HuH-7.5 (cell line): ENCODE measurements at places on chromosomes 13 and 19.

- no peak for DNase-seq
These were observed 1310.6 kb downstream of the SLITRK1 start for GRCh38 chr13:82571653-82572052.

DNA sequence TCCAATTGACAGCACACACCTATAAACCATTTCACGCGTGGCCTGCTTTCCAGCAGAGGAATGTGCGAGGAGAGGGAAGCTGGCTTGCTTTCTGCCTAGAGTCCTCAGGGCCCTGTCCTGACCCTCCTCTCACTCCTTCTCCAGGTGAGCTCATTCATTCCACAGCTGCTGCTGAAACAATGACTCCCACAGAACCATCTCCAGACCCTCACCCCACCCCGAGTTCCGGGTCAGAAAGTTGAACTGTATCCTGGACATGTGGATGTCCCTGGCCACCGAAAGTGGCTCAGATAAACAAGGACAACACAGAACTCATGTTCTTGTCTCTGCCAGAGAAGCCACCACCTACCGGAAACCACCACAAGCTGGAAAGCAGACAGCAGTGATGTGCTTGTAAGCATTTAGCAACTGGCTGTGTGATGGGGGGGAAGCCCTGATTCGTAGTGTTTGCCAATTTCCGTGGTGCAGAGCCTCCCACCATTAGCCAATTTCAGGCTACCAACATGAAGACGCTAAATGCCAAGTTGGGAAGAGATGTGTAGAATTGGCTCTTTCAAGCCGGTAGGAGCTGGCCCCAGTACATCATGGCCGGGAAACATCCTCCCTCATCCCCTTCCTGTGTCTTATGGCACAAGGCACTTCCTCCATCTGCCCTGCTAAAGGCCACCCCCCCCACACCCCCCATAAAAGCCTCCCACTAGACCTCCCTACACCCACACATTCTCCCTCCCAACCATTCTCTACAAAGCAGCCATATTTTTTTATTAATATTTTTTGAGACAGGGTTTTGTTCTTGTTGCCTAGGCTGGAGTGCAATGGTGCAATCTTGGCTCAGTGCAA lies 5.0 kb downstream of the SYCE2 start:
- DNase-seq = no peak

DNA sequence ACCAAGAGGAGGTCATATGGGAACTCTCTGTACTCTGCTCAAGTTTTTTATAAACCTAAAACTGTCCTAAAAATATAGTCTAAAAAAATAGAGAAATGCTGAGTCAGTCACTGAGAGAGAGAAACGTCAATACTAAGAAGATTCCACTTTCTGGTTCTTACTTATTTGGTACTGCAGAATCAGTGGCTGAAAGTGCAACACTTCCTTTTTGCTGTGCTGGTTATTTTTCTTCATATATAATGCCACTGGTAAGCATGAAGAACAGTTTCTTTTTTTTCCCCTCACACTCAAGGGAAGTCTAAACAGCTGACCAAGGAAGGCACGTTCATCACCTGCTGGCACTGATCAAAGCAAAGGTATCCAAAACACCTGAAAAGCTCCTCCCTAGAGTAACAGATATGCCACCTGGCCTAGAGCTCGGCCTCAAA lies 44.3 kb upstream of the N4BP2L1 start:
- DNase-seq = no peak

DNA sequence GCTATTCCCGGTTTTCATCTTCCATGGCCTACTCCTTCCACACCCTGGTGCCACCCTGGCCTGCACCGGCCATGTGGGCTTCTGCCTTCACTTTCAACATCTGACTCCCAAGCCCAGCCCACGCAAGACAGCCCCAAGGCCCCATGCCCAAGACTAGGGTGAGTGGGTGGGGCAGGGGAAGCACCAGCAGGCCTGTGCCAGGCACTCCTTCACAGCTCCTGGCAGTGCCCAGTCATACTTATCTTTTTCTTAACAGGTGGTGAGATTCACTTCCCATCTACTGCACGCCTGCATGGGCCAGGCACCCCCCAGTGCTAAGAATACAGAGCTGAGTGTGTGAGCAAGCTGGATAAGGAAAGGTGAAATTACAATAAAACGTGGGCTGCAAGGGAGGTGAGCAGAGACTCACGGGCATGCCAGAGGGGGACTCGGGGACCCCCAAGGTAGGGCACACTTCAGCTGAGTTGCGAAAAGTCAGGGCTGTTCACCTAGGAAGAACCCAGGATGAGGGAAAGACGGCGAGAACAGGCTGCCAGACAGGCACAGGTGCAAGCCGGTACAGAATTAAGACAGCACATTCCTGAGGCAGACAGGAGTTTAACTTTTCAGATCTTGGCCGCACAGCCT lies 55.7 kb downstream of the COL4A1 start:
- no peak for DNase-seq

- DNase-seq = peak; percentile 43
These were observed 27.7 kb downstream of the ZNF844 start for GRCh38 chr19:12092065-12092867.

DNA sequence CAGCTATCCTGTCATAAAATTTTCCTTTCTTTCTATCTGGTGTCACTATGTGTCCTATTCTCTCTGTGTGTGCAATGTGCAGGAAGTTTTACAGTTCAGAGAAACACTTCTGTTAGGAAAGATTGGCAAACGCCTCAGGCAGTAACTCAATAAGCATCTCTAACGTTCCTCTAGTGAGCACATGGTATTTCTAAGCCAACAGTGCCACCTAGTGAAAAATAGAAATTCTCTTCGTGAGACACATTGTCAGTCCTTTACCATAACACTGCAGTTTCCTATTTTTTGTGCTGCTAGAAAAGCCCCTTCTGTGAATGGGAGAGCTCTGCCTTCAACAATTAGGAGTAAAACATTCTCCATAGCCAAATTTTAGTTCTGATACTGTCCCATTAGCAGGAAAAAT lies 50.7 kb downstream of the ZNF723 start:
- DNase-seq = peak; percentile 35

- no peak for DNase-seq
These were observed 200.2 kb downstream of the KATNAL1 start for GRCh38 chr13:30107121-30107520.

DNA sequence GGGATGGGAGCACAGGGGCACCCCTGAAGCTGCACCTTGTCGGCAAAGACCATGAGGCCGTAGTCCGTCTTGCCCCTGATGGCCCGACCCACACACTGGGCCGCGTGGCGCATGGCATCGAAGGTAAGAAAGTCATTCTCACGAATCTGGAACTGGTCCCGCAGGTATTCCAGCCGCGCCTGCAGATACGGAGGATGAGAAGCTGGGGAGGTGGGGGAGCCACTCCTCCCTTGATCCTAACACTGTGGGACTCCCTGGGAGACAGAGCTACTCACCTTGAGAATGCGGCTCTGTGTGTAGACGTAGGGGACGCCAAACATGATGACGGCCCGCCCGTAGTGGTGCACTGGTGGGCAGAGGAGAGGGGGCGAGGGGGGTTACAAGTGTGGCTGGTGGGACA lies 11.9 kb downstream of the KLC3 start:
- DNase-seq = no peak

DNA sequence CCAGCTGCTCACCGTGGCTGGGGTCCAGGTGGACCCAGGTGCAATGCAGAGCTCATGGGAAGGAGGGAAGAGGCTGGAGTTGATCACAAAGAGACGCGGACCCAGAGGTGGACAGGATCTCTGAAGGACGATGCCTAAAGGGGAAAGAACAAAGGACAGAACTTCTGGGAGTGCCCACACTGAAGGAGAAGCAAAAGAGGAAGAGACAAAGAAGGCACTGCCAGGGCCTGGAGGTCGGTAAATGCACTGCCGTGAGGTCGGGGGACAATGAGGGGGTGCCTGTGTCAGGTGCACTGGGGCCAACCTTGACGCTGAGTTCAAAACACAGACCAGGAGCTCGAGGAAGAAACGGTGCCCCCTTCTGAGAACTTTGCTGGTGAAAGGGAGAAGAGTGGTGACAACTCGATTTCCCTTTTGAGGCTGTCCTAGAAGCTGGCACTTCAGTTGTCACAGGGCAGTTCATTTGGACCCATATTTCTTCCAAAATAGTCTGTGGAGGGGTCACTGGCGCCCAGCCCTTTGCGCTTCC lies 55.6 kb downstream of the GJA3 start:
- DNase-seq = no peak

DNA sequence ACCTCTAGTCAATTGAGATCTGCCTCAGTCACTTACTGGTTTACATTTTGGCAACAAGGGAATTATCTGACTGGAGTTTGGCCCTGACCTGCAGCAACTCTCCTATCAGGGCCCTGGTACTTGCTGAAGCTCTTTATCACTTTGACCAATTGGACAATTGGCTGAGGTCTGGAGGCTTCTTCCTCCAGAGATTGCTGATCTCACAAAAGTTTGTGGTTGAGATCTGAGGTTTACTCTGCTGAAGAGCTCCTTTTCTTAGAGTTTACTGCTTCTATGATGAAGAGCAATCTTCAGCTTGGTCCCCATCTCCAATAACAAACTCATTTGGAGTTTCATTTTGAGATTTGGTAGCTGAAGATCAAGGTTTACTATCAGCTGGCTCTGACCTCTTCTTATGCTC lies 276.9 kb upstream of the SGCG start:
- no peak for DNase-seq

DNA sequence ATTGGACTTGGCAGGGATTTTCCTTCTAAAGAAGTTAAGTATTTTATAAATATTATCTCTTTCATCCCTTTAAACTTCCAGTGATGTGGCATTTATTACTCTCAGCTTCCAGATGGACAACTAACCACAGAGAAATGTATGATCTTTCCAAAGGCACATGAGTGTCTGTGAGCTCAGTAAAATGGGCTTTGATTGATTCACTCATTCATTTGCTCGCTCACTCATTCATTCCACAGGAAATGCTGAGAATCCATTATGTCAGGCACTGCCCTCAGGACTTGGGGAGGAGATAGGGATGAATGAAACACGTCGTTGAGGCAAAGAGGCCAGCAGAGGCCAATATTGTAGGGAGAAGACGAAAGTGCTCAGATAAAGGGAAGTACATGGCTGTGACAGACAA lies 359.3 kb downstream of the EFNB2 start:
- DNase-seq = no peak

- no peak for DNase-seq
These were observed 39.3 kb upstream of the IGFL1 start for GRCh38 chr19:46189971-46190888.

GRCh38 chr13:100725472-100725871 lies 50.9 kb upstream of the TMTC4 start:
- DNase-seq = no peak

DNA sequence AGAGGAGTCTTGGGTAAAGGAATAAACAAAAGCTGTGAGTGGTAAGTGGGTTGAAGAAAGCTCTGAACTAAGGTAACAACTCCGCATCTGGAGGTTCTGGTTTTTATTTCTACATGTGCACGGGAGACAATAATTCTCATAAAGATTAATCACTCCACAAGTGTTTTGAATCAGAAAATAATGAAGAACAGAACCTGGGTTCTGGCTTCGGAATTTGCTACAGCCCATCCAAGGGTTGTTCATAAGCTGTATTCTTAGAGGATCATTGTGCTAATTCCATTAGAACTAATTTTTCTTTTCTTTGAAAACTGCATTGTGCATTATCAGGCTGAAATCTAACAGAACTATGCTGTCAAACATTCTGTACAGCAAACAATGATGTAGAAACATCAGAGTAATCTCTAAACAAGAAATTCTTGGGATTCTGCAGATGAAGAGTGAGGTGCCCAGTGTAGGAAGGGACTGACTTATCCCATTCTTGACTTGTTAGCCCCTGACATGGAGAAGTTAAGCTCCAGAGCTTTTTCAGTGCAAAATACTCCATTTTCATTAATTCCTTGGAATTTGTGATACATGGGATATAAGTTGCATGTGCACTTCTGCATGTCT lies 368.2 kb downstream of the COG6 start:
- no peak for DNase-seq

DNA sequence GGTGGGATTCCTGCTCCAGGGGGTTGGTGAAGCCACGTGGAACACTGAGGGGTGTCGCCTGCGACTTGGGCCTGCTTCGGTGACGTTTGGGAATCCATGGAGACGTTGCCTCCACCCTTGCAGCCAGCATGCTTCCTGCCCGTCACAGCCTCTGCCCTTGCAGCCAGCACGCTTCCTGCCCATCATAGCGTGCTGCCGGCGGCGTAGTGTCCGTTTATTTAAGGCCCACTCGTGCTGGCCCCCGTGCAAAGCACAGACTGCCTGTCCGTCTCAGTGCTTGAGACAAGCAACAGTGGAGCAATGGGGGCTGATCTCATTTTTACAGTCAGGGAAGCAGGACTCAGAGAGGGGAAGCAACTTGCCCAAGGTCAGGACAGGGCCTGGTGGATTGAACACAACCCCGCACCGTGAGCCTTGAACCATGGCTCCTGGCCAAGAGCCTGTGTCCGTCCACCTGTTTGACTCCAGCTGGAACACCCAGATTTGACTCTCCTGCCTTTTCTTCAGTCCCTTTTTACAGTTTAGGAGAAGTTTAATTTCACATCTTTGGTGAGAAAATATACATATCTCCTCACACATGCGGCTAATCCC lies 149.6 kb downstream of the TEX29 start:
- no peak for DNase-seq

- no peak for DNase-seq
These were observed 82.0 kb downstream of the PCDH9 start for GRCh38 chr13:67148161-67148571.

DNA sequence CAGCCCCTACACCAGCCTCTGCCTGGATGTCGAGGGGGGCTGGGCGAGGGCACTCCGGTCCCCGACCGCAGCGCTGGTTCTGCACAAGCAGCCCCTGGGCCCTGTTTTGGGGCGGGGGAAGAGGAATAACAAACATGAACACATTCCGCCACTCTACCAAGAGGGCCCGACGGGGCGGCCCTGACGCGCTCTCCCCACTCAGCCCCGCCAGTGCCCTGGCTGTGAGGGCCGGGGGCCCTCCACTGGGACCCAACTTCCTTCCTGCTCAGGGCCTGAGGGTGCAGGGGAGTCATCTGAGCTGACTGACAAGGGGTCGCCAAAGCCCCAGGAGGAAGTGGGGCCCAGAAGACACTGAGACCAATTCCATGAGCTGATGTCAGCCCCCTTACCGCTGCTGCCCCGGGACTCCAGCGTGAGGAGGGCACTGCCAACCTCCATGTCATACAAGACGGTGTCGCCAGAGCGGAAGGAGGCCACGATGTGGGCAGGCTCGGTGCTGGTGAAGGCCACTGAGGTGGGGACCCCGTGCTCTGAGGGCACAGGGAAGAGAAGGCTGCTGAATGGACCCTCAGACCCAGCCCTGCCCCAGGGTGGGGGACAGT lies 5.6 kb upstream of the PRKD2 start:
- no peak for DNase-seq

GRCh38 chr13:26400545-26400944 lies 146.6 kb downstream of the CDK8 start:
- DNase-seq = no peak

- DNase-seq = no peak
These were observed 370.0 kb downstream of the FGF9 start for GRCh38 chr13:22040810-22041364.
